Right ventricle myocardium inferior (tissue), 1 donor: ENCODE measurements at places on chromosomes 3 and 15. TPM values are rescaled to one million over a fixed set of nuclear protein-coding genes. Genes with fewer than 3 reads are reported as not detected.

Gene GTF2A2
- 127 TPM for total RNA-seq

GRCh38 chr3:71247221-71247957 is 336.1 kb downstream of the FOXP1 start:
- no peak for DNase-seq

Gene NMB
- 3.9 TPM for total RNA-seq

DNA sequence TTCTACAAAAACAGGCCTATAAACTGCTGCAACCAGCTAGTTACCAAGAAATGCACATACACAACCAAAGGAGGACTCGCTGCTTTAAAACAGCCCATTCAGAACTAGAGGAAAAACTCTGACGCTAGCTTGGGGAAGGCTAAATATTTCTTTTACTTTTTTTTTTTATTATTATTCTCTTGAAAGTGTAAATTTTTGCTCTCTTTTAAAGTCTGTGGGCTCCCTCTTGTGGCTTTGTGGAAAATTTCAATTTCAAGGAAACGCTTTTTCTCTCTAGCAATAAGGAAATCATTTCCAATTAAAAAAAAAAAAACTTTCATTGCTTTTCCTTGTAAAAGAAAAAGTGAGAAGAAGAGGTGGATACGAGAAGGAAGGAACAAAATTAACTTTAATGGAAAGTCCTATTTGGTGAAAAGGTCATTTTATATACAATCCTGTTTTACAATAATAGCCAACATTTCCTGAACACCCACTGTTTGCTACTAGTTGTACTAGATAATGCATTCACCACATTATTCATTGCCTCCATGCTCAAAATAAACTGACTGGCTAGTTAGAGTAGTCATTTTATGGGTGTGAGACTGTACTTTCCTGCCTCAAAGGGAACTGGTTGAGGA is 51.2 kb upstream of the SAMMSON start:
- no peak for DNase-seq

DNA sequence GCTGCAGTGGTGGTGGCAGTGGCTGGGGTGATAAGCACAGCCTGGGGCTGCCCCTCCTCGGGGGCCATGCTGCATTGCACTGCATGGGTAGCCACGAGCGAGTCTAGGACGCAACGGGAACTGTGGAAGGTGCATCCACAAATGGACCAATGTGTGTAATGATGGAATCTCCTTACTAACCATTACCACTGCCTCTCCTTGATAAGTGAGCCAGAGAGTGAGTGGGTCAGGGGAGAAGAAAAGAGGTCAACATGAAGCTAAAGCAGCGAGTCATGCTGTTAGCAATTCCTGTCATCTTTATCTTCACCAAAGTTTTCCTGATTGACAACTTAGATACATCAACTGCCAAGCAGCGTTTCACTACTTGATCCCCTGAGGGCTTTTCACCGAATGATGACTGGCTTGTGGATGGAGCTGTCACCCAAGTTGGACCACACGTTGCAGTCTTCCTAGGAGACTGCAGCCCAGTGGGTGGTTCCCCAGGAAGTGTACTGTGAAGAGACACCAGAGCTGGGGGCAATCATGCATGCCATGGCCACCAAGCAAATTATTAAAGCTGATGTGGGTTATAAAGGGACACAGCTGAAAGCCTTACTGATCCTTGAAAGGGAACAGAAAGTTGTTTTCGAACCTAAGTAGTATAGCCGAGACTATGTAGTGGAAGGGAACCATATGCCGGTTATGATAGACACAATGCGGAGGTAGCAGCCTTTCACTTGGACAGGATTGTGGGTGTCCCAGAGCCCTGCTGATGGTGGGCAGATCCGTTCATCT is 20.6 kb downstream of the SAMD7 start:
- no peak for DNase-seq

Gene TMC3
- total RNA-seq, result not detected

Gene PGBD4
- total RNA-seq, result 1.8 TPM

Gene SKOR1
- total RNA-seq, result not detected

DNA sequence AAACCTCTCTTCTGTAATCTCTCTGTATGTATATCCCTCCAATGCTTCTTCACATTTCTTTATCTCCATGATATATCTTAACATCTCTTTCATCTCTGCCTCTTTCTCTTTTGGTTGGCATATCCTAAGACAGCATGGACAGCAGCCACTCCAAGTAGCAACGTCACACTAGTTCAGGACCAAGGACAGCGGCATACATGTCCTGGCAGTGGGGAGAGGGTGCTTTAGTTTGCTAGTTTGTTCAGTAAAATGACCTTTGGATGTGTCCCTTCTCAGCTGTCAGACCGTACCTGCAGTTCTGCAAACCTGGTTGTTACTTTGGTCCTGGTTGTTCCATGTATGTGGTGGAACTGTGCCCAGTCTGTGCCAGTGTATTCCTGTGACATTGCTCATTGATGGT is 225.6 kb upstream of the ROPN1 start:
- DNase-seq, result no peak

DNA sequence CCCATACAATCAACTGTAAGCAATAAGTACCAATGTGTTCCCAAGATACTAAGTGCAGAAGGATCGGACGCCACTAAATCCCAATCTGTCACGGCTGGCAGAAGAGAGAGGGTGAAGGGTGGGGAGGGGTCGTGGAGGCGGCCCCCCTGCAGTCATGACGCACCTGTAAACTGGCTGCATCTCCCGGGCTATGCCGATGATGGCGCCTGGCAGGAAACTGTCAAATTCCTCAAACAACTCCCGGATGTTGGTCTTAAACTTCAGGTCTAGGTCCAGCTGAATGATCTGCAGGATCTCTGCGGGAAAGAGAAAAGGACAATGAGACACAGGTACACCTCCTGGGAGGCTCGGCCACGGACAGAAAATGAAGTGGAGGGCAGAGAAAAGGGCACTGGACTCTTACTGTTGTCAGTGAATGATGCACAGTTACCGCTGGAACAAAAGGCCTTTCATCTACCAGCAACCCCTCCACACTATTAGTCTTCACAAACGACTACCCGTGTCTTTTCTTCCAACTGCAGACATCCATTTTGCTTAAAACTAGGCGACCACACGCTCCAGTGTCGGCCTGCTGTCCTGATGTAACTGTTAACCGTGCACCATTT is 114.6 kb downstream of the XXYLT1 start:
- no peak for DNase-seq

GRCh38 chr3:541062-541801 is 344.7 kb downstream of the CHL1 start:
- DNase-seq, result no peak

Gene CEP152
- 1.4 TPM for total RNA-seq
